AG04450 (cell line): ENCODE measurements at places on chromosomes 5 and 9.

DNA sequence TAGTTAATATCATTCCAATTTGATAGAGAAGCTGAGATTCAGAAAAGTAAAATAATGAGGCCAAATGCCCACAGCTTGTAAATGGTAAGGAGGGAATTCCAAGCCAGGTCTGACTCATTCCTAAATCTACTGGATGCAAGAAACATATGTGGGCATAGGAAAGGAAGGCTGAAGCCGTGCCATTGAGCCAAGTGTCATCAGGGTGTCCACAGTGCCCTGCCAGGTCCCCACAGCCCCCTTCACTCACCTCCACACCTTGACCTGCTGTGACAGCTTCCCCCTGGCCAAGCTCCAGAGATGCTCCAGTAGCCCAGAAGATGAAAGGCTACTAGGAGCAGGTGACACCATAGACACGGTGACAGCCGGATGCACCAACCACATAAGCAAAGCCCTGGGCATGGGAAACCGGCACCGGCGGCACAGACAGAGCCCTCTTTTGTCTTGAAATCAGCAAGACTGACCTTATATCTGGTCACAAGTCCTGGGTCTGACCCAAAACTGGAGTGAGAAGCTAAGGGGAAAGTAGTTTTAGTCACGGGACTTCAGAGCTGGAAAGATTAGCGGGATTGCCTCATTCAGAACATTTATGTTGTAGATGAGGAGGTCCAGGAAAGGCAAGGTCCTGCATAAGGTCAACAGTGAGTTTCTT is 20.1 kb upstream of the FAT2 start:
- no peak for DNase-seq

GRCh38 chr5:38938424-38938823 is 92.6 kb downstream of the OSMR start:
- peak; percentile 4 for DNase-seq

DNA sequence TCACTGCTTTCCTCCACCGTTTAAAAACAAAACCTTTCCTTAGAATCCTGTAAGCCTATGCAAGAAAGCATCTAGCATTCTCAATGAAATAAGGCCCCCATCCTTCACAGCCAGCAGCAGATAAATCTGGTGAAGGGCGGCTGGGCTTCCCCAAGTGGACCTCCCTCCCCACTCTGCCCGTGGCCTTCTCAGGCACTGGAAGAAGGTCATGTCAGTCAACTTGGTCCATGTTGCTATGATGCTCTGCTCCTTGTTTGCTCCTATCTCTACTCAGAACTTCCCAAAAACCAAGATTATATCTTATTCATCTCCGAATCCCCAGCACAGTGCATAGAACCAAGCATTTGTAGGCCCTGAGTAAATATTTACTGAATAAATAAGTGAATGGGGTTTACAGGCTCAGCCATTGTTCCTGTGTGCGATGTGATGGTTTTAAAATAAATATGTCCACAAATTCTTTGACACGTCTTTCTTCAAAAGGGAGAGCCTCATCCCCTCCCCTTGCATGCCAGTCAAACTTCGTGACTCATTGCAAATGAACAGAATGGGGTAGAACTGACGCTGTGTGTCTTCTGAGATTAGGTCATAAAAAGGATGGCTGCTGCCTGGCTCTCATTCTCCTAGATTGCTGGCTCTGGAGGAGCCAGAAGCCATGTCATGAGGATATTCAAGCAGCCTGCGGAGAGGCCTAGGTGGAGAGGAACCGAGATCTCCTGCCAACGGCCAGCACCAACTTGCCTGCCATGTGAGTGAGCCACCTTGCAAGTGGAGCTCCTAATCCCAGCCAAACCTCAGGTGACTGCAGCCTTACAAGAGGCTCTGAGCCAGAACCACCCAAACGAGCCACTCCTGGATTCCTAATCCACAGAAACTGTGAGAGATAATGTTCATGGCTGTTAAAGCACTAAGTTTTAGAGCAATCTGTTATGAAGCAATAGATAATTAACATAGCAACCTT is 70.5 kb downstream of the MED27 start:
- no peak for DNase-seq

GRCh38 chr9:128634651-128635262 is 21.9 kb downstream of the DYNC2I2 start:
- no peak for DNase-seq

DNA sequence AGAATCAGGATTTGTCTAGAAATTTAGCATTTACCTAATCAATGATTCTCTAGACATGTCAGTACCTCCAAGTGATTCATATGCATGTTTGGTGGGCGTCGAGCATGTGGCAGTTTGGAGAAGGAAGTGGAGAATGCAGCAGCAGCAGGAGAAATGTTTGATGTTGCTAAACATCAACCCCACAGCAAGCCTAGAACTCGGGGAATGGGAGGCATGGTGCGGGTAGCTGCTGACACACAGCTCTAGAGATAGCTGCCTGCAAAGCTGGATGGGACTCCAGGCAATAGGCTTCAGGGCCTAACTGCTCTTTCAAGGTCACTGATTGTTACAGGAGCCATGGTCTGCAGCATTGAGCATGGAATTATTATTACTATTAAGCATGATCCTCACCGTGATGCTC is 137.3 kb downstream of the DOCK8 start:
- no peak for DNase-seq

DNA sequence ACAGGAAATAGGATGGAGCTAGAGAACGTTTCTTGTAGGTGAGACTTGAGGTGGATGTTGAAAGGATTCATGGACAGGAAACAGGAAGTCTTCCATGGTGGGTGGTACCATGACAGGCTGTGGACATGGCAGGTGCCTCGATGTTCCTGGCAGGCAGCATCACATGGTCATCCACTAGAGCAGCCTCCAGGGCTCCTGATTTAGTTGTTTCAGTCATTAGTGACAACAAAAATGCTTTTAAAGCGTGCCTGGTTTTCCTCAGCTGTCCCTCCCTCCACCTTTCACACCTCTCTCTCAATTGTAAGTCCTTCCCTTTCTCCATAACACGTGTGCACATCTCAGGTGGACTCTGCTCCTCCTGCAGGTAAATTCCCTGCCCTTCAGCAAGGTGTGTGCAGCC is 25.2 kb upstream of the ASPN start:
- no peak for DNase-seq

- no peak for DNase-seq
Observed at GRCh38 chr5:135393229-135393628, 5.8 kb downstream of the MACROH2A1 start.

- no peak for DNase-seq
Observed at GRCh38 chr5:80592761-80593160, 22.7 kb upstream of the ANKRD34B start.

GRCh38 chr5:159782995-159783300 is 133.3 kb upstream of the ADRA1B start:
- DNase-seq: no peak

DNA sequence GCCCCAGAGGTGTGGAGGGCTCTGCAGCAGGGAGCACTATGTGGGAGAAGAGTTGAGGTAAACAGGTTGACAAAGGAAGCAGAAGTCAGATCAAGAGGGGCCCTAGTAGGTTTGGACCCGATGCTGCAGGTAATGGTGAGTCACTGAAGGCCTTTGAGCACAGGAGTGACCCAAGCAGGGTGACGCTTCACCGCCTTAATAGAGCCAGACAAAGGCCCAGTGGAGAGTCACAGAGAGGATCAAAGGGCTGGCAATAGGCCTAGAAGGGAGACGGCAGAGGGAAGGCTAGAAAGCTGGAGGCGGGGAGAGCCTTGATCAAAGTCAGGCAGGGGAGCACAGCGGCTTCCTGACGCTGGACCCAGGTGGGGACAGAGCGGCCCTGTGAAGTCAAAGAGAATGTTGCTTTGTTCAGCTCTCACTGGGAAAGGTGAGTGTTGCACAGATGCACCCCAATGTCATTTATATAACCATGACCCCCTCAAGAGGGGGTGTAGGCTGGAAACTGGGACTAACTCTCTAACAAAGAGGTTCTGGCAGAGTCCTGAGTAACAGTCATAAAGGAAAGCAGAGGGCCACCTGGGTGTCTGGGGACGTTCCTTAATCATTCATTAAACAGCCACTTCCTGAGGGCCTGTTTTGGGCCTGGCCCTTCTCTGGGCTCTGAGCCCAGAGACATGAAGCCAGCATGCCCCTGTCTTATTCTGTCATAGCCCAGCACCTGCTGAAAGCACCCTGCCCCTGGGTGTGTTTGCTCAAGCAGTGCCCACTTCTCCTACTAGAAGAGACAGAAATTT is 9.8 kb upstream of the CPLX2 start:
- DNase-seq: no peak

GRCh38 chr9:96061293-96061987 is 185.9 kb downstream of the ERCC6L2 start:
- no peak for DNase-seq

- no peak for DNase-seq
Observed at GRCh38 chr9:87445646-87446045, 52.0 kb upstream of the DAPK1 start.

DNA sequence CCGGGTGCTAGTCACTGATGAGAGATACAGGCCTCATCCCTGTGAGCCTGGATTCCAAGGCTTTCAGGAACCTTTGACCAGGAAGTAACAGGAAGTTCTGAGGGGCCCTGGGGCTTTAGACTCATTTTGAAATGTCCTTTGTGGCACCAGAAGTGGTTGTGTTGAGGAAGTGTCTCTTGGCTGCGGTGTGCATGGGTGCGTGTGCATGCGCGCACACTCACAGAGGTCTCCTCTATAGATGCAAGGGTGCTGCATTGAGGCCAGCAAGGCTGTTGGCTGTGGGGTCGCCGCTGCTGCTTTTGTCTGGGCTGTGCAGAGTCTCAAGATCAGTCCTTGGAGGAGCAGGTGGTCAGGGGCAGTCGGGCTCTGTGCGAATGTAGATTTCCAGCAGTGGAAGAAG is 7.6 kb downstream of the RAB24 start:
- DNase-seq: no peak

DNA sequence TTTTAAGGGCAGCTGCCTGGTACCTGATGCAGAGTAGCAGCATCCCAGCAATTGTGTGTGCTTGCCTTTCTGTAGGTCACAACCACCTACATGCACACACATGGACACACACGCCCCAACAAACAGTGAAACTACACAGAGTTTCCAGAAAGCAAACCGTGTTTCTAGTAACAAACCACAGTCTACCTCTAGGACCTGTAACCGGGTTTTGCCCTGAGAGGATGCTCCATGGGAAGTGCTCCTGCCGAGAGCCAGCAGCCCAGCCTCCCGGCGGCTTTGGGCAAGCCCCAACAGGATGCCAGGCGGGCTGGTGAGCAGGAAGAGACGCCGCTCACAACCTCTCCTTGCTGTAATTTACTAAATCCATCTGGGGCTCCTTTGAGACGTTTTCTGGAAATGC is 4.1 kb upstream of the TCF7 start:
- no peak for DNase-seq

GRCh38 chr5:153896701-153897100 is 142.0 kb downstream of the FAM114A2 start:
- DNase-seq: peak; percentile 8

- DNase-seq: no peak
Observed at GRCh38 chr9:18437315-18438201, 36.4 kb upstream of the ADAMTSL1 start.

DNA sequence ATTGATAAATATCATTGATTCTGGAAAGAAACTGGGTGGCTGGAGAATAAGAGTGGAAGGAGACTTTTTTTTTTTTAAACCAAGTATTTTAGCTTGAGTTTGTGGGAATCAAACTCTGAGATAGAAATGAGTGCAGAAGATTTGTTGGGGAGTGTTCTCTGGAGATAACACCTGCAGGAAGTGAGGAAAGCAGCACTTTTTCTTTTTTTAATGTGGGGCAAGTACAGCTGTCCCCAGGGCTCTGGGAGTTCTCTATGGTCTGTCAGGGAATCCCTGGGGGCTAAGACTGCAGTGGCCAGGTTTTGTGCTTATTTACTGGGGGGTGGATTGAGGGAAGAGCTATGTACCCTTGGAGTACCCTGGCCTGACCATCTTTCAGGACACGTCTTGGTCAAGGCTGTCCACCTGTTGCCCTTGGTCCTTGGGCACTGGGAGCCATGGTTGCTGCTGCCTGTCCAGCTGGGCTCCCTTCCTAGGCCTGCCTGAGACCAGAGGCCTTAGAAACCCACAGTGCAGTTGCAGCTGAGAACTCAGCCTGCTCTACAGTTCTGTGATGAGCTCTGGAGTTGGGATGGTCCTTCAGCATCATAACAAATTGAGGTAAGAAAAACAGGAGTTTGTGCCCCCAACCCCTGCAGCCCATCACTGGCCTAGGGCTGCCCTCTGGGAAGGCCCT is 85.8 kb downstream of the PHAX start:
- DNase-seq: no peak

GRCh38 chr5:176875783-176876505 is 23.2 kb downstream of the HK3 start:
- DNase-seq: no peak

GRCh38 chr9:82934949-82935348 is 128.0 kb downstream of the RASEF start:
- peak; percentile 10 for DNase-seq

GRCh38 chr5:88388476-88389337 is 120.1 kb upstream of the TMEM161B start:
- no peak for DNase-seq

GRCh38 chr5:57696389-57696769 is 213.8 kb upstream of the ACTBL2 start:
- DNase-seq: no peak

GRCh38 chr9:123395689-123396511 is 39.9 kb downstream of the CRB2 start:
- no peak for DNase-seq

GRCh38 chr9:120730654-120731514 is 16.6 kb upstream of the MEGF9 start:
- DNase-seq: peak; percentile 91

- DNase-seq: no peak
Observed at GRCh38 chr9:98656511-98656910, 52.2 kb downstream of the GABBR2 start.

DNA sequence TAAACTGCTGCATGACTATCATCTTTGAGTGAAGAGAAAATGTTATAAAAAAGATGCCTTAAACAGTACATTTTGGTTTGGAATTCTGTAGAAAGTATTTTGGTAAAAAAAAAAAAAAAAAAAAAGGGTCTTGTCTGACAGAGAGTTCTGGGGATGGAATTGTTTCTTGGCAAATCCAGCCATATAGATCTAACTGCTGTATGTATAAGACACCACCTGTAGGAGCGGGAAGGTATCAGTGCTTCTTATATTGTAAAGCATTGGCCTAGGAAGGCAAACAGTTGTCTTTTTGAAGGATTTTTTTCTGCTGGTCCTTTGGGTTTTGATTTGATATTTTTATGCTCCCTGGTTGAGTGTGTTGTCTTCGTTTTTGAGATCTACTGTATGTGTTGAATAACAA is 2.8 kb downstream of the PURA start:
- DNase-seq: no peak

DNA sequence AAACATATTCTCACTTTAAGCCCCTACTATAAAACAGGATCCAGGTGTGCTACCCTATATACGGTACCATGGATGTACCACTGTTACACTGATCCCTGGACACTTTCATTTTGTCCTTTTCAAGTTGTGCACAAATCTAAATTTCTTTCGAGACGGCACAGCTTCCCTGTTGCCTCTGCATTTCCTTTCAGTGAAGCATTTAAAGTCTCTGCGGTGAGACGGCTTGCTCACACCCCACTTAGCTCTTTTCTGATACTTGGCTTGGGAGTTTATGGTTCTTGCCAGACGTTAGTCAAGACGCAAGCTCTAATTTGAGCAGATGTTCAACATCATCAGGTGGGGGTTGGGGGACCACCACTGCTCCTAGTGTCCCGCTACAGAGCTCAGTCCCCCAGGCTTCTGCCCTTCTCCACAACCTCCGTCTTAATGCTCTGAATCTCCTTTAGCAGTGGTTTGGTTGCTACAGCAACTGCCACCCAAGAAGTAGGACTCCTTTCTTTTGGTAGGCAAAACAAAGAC is 15.8 kb downstream of the F2RL2 start:
- DNase-seq: no peak

- DNase-seq: no peak
Observed at GRCh38 chr5:170571875-170572852, 68.3 kb downstream of the KCNIP1 start.
